Ovary (tissue), 10 donors: ENCODE measurements at places on chromosomes 4 and X.

DNA sequence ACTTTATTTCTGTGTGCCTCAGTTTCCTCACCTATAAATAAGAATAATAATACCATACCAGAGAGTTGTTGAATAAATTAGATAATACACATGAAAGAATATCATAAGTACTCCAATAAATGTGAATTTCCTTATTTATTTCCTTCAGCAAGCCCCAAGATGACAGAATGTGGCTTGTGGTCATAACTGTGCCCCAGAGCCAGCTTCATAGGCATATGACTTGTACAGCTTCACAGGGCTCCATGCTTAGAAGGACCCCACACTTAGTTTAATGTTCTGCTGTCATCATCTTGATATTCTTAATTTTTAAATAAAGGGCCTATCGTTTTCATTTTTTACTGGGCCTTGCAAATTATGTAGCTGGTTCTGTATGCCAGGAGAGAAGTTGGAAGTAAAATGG is 25.3 kb downstream of the VSIG4 start:
- no peak for DNase-seq

- DNase-seq: no peak
Measured at GRCh38 chrX:132235488-132235887, 16.2 kb upstream of the RAP2C start.

DNA sequence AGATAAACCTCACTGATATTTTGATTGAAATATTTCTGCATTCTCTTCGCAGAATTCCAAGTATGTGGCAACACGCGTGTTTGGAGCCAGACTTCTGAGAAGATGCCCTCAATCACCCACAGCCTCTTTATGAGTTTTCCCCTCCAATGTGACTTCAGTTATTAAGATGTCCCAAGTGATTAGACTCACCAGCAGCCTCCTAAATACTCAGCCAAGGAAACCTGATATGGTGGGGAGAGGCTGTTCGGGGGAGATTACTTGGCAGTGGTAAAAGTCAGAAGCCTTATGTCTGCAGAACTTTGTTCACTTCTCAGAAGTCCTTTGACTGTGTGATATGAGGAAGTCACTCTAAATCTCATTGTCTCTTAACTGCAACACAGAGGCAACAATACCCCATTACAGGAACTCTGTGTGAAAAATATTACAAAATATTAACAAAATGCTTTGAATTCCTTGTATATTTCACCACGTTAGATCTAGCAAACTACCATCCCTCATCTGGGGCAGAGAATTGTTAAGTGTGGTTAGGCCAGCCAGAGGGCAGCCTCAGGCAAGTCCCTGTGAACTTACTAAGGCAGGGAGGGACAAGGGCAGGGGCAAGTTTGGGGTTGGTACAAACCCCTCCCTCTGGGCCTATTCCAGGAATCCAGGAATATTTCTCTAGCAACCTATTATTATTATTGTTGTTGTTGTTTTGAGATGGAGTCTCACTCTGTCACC is 151.4 kb upstream of the USP9X start:
- DNase-seq: no peak

DNA sequence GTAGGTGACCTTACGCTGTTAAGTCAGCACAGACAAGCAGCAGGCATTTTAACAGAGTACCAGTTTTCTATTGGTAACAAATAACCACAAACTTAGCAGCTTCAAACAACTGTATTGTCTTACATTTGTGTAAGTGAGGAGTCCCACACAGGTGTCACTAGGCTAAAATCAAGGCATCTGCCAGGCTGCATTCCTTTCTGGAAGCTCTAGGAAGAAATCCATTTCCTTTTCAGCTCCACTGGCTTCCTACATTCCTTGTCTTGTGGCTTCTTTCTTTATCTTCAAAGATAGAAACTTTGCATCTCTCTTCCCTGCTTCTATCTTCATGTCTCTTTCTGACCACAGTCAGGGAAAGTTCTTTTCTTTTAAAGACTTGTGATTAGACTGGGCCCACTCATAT is 139.9 kb downstream of the TMEM144 start:
- DNase-seq: no peak

DNA sequence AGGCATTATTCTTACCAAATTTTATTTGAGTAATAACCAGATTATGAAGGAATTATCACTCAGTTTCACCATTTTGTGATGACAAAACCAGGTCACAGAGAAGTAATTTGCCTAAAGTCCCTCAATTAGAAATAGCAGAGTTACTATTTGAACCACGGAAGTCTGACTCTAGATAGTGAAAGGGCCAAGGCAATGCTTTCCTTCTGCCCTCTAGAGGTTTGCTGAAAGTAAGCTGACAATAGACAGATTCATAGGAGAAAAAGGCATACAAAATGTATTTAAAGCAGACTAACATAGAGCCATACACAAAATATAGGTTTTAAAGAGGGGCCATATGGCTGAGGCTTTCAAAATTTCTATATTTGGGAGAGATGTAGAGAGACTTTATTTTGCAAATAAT is 43.1 kb downstream of the CXXC4 start:
- DNase-seq: no peak

GRCh38 chr4:11470438-11471045 is 41.8 kb upstream of the HS3ST1 start:
- DNase-seq: no peak

GRCh38 chr4:25814301-25815136 is 48.3 kb downstream of the SEL1L3 start:
- no peak for DNase-seq

GRCh38 chr4:101280866-101281600 is 66.3 kb downstream of the PPP3CA start:
- DNase-seq: no peak

GRCh38 chr4:92528541-92528940 is 224.8 kb downstream of the GRID2 start:
- DNase-seq: no peak

DNA sequence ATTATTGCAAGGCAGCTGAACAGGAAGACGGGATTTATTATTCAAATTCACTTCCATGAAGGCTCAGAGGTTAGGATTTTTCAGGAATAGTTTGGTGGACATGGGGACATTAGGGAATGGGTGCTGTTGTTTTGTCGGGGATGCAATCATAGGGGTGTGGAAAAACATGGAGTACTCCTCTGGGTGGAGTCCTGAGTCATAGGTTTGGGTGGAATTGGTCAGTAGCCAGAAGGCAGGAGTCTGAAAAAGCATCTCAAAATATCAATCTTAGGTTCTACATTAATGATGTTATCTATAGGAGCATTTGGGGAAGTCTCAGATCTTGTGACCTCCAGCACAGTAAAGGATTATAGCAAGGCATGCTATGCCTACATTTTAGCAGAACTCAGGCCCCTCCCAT is 14.5 kb upstream of the ETNPPL start:
- no peak for DNase-seq
